ENCODE measurements at places on chromosomes 7 and 10. TPM values are rescaled to one million over a fixed set of nuclear protein-coding genes. Genes with fewer than 3 reads are reported as not detected.

DNA sequence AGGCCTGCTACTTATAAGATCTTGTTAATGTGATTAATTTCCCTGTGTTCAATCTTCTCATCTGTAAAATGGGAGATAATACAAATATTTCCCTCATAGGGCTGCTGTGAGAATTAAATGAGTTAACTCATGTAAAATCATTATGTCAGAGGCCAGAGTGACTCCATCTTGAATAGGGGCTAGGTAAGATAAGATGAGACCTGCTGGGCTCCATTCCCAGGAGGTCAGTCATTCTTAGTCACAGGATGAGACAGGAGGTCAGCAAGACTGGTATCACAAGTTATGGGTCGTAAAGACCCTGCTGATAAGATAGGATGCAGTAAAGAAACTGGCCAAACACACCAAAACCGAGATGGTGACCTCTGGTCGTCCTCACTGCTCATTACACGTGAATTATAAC lies 200.7 kb downstream of the CYP26A1 start:
- H3K4me3 ChIP-seq: no peak overlapping the region
- no peaks in the 10 kb centered on the region for H3K27me3 ChIP-seq
- H3K27ac ChIP-seq: no peak overlapping the region
- DNase-seq: no peak

Gene AKR1C2
- 9.2 TPM for total RNA-seq

Gene PLXNA4
- total RNA-seq: 0.28 TPM

- H3K36me3 ChIP-seq: no peaks in the 10 kb centered on the region
- no peaks in the 10 kb centered on the region for H3K27me3 ChIP-seq
- no peak for DNase-seq
- H3K4me1 ChIP-seq: peaks cover 2% of the 10 kb centered on the region
- no peak overlapping the region for H3K4me3 ChIP-seq
- H3K27ac ChIP-seq: no peak overlapping the region
Observed at GRCh38 chr7:80186721-80187120, 52.1 kb downstream of the GNAI1 start.

GRCh38 chr7:131219312-131220041 lies 108.2 kb upstream of the MKLN1 start:
- no peaks in the 10 kb centered on the region for H3K4me1 ChIP-seq
- H3K4me3 ChIP-seq: no peak overlapping the region
- DNase-seq: no peak
- H3K36me3 ChIP-seq: no peaks in the 10 kb centered on the region

DNA sequence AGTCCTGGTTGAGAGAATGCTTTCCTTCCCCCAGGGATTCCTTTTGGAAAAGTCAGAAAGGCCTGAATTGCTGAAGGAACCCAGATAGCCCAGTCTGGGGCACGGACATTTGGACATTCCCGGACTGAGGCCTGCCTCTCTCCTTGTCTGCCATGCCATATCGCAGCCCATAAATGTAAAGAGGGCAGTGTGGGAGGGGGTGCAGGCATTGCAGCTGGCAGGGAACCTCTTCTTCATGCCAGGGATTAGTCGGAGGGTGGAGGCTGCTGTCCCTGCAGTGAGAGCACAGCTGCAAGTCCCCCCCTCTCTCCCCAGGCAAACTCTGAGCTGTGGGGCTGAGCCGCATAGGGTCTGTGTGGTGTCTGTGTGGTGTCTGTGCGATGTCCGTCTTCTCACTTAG lies 486.0 kb upstream of the MKI67 start:
- no peak overlapping the region for H3K27ac ChIP-seq
- DNase-seq: no peak
- no peaks in the 10 kb centered on the region for H3K4me1 ChIP-seq
- no peaks in the 10 kb centered on the region for H3K27me3 ChIP-seq

GRCh38 chr7:50952544-50952943 lies 169.8 kb upstream of the GRB10 start:
- no peak overlapping the region for H3K4me3 ChIP-seq
- H3K27me3 ChIP-seq: no peaks in the 10 kb centered on the region
- H3K27ac ChIP-seq: peak overlapping the region; percentile 81
- peaks cover 39% of the 10 kb centered on the region for H3K4me1 ChIP-seq
- DNase-seq: peak; percentile 84
- no peaks in the 10 kb centered on the region for H3K36me3 ChIP-seq

Gene CFAP69
- 5.8 TPM for total RNA-seq

Gene ACSL5
- 4.6 TPM for total RNA-seq

DNA sequence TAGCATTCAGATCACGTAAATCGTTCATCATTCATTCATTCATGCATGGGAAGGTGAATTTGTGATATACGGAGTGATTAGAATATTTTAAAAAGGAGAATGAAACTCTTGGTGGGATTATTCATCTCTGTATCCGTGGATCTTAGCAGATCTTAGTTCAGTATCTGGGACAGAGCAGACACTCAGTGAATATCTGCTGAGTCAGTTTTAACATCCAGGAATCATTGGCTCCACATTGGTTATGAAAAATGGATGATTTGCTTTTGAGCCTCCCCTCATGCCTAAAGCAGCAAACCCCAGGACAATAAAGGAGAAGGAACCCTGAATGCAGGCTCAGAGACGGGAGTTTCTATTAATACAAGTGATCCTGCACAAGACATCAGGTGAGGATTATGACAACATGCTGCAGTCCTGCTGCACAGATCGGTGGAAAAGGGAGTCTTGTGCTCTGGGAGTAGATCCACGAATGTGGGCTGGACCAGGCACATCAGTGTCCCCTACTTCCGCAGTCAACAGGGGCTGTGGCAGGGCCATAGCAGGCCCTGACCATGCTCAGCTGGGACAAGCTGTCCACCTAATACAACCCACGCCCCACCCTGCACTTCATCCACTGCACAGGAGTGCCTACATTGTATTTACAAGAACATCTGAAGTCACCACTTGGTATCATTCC lies 26.9 kb upstream of the FIGNL1 start:
- H3K27me3 ChIP-seq: no peaks in the 10 kb centered on the region
- H3K4me3 ChIP-seq: no peak overlapping the region
- no peaks in the 10 kb centered on the region for H3K36me3 ChIP-seq
- H3K4me1 ChIP-seq: no peaks in the 10 kb centered on the region

DNA sequence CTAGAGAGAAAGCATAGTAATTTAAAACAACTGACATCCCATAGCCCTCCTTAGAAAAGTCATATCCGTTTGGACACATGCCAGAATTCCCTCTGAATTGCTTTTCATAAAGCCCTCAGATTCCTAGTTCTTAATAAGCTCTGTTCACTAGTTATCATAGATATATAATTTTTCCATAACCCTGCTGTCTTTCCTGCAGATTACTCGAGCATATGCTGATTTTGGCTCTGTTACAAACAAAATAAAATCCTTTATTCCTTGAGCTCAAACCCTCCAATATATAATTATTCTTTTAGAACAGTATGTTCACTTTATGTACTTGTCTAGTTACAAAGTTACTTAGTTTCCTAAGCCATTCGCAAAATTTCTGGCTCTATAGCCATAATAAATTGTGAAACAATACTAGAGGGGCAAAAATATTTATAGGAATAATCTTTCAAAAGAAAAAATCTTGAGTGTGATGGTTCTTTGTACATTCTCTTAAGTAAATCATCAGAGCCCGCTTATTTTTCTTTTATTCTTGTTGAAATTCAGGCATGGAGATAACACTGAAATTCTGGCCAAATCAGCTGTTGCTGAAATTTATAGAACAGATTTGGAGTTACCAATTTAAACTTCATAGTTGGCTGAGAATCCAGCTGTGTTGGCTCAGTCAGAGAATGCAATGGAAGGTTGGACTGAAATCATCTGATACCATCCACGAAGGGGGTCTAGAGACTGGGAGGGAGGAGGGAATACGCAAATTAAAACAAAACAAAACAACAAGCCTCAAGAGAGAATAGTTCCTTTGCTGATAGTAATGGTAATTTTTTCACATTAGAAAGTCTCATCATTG lies 146.1 kb upstream of the TMEM196 start:
- DNase-seq: no peak
- no peaks in the 10 kb centered on the region for H3K27me3 ChIP-seq
- H3K4me1 ChIP-seq: no peaks in the 10 kb centered on the region
- no peak overlapping the region for H3K4me3 ChIP-seq

- no peaks in the 10 kb centered on the region for H3K36me3 ChIP-seq
- no peak overlapping the region for H3K4me3 ChIP-seq
- no peak for DNase-seq
- H3K4me1 ChIP-seq: no peaks in the 10 kb centered on the region
- no peak overlapping the region for H3K27ac ChIP-seq
Observed at GRCh38 chr7:85456254-85456653, 269.4 kb upstream of the SEMA3D start.

Gene PRKG1
- 2.5 TPM for total RNA-seq

Gene TWNK
- total RNA-seq: 5.4 TPM

Gene MYL10
- total RNA-seq: not detected

Gene APBB1IP
- 1.7 TPM for total RNA-seq

Gene TFPI2
- 18.8 TPM for total RNA-seq

DNA sequence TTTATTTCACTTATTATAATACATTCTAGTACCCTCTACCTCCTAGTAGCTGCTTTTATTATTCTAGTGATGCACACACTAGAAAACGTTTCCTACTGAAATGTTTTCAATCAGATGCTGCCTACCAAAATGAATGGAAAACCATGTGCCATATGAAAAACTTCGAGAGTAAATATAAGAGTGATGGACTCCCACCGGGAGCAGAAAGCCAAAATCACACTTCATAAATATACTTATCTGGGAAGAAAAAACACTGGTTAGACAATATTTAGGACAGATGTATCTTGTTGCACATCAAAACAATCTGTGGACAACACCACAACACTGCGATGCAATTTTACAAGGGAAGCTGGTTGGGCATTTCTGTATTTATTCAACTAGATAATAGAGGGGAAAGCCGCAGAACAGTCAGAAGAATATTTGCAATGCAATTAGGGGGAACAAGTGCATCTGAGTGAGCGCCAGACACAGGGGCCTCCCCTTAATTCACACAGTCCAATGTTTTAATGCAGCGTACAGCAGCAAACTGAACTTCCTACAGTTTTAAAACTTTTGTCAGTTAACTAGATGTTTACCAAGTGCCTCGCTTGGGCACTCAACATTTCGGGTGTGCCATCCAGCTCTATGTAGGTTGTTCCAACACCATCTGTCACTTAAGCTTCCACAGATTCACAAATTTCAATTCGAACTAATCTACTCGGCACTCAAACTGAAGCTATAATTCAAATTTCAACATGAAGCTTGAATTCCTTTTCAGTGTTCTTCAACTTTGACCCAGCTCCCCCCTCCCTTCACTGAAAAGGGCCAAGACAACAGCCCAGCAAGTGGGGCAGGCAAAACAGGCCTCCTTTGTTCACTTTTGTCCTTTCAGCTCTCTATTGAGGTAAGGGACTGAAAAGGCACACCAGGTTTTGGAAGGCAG lies 7.4 kb downstream of the NRCAM start:
- H3K36me3 ChIP-seq: no peaks in the 10 kb centered on the region
- DNase-seq: no peak
- no peak overlapping the region for H3K27ac ChIP-seq
- no peak overlapping the region for H3K4me3 ChIP-seq
- peaks cover 11% of the 10 kb centered on the region for H3K4me1 ChIP-seq

DNA sequence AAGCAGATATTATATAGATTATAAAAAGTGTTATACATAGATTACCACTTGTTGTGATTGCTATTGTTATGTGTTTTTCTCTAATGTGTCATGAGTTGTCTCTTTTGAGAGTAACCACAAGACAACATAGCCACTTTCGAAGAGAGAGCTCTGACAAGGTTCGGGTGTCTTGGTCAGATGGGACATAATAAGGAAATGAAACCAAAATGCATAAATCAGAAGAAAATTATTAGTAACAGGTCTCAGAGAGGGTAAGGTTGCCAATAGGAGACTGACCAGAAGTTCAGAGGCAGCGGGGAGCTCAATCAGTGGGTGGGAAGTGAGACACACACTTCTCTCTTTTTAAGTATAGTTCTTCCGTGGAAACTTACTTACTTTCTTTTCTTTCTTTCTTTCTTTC lies 639.2 kb upstream of the POT1 start:
- no peaks in the 10 kb centered on the region for H3K36me3 ChIP-seq
- no peak overlapping the region for H3K27ac ChIP-seq
- DNase-seq: no peak
- no peaks in the 10 kb centered on the region for H3K4me1 ChIP-seq

DNA sequence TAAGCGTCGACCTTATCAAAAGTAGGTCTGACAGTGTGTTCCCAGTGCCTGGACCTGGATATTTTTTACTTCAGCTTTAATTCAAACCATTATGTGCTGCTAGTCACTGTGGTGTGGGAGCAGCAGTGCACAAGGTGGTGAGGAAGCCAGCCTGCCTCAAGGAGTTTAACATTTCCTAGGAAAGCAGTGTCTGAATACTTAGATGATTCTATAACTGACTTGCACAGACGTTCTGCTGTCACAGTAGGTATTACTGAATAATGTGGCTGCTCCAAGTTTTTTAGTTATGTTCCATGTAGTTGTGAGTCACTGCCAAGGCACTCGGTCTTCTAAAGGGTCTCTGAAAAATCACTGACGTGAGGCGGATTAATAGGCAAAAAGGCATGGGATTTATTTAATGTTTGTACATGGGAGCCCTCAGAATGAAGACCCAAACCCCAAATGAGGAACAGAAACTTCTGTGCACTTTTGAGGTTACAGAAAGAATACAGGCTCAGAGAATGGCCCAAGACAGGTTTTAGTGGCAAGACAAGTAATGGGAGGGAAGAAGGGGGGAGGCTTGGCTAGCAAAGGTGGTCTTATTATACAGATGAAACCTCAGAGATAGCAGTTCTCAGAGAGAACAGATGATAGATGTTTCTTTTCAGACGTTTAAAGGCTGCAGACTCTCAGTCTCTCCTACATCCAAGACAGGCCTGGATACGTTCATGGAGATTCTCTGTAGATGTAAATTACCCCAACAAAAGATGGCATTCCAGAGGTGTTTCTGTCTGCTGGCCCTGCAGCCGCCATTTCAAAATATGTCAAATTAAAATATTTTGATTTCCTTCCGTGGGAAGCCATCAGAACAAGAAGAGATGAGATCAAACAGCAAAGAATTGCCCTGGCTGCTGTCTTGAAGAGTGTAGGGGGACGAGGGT lies 209.3 kb downstream of the SDK1 start:
- no peak for DNase-seq
- H3K36me3 ChIP-seq: no peaks in the 10 kb centered on the region
- no peaks in the 10 kb centered on the region for H3K27me3 ChIP-seq
- H3K27ac ChIP-seq: no peak overlapping the region
- no peak overlapping the region for H3K4me3 ChIP-seq

Gene CCDC126
- 8.5 TPM for total RNA-seq

DNA sequence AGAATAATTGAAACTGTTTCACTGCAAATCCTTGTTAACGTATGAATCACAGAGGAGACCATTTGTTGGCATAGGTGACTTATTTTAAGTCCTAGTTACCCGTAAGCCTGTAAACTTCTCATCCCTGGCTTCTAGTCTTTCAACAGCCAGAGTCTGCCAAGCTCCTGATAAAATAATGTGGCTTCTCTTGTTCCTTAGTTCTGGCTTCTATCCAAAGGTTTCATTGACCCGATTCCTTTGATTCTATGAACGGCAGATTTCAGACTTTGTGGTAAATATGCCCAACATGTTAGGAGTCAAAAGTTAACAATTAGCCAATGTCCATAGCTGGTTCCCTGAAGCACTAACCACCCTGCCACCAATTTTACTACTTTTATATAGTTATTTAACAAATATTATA lies 23.3 kb downstream of the DNAH11 start:
- DNase-seq: no peak
- no peak overlapping the region for H3K4me3 ChIP-seq
- peak overlapping the region; percentile 61 for H3K27ac ChIP-seq
- no peaks in the 10 kb centered on the region for H3K27me3 ChIP-seq
- peaks cover 15% of the 10 kb centered on the region for H3K4me1 ChIP-seq

Gene GNB2
- total RNA-seq: 113 TPM

Gene OR2A42
- not detected for total RNA-seq

Measured in pancreas (tissue), 10 donors.